Activated CD4-positive, alpha-beta T cell treated with anti-CD3 and anti-CD28 coated beads, Interleukin-10, Interleukin-2, amounts not matched to agents 100 ng/mL and 50 ng/mL, durations not matched to agents 16 hours and 8 hours (primary cell): ENCODE measurements at places on chromosomes 6 and 20.

GRCh38 chr20:42260184-42260583 lies 642.0 kb upstream of the CHD6 start:
- DNase-seq, result no peak

- DNase-seq, result no peak
These were observed 25.0 kb downstream of the SIRPA start for GRCh38 chr20:1920252-1920651.

DNA sequence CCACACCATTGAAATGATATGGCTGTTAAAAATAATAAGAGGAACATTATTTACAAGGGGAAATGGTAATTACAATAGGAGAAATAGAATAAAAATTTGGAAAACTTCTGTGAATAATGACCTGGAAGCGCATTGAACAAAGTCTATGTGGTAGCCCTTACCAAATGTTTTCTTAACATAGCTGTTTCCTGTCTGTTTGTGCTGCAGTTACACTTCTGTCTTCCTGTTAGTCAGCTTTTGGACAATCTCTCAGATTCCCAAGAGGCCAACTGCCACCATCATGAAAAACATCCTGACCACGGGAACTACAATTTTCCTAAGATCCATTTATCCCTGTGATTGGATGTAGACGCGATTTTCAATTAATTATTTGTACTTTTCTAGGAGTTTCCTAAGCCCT lies 754.4 kb upstream of the MARCKS start:
- DNase-seq, result no peak

GRCh38 chr6:84638286-84638685 lies 126.1 kb downstream of the TBX18 start:
- no peak for DNase-seq

DNA sequence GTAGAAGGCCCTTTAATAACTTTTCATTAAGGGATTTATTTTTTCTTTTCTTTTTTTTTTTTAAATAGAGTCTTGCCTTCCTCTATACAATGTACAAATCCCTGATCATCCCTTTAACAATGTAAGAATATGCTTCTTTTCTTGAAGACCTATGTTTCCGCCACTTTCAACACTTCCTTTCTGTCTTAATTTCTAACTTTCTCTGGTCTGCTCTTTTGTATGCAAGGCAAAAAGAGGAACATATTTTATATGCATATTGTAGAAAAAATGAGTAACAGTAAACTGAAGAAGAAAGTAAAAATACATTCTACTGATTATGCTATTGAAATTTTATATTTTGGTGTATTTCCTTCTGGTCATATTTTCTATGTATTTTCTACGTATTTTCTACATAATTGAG lies 484.7 kb downstream of the TFAP2B start:
- DNase-seq, result no peak

DNA sequence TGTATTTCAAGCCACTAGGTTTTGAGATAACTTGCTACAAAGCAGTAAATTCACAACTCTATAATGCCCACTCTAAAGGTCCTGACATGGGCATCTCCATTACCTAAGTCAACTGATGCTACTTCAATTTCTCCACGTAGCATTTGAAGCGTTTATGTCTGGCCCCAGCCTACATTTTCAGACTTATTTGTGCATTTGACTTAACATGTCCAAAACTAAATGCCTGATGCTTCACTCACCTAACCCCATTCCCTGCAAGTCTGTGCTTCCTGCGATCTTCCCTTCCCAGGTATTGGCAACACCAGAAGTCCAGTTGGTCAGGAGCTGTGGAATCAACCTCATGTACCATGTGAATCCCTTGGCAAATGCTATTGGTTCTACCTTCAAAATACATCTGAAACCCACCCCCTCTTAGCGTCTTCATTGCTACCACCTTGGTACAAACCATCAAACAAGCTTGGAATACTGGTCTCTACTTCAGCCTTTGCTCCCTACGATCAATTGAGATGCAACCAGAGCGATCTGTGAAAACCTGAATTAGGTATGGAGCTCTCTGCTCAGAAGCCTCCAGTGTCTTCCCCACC lies 12.8 kb upstream of the ZNFX1 start:
- DNase-seq, result peak; percentile 25

- DNase-seq, result no peak
These were observed 49.8 kb upstream of the STXBP5 start for GRCh38 chr6:147154454-147154853.

DNA sequence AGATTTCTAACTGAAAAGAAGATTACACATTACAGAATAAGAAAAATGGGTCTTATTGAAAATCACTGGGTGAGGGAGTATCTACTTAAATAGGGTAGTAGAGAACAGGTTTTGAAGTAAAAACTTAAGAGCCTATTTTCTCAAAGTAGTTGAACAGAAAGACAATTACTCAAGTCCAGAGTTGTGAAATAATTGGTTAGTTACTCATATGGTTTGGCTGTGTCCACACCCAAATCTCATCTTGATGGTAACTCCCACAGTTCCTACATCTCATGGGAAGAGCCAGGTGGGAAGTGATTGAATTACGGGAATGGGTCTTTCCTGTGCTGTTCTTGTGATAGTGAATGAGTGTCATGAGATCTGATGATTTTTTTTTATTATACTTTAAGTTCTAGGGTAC lies 1035.3 kb upstream of the GJE1 start:
- no peak for DNase-seq

DNA sequence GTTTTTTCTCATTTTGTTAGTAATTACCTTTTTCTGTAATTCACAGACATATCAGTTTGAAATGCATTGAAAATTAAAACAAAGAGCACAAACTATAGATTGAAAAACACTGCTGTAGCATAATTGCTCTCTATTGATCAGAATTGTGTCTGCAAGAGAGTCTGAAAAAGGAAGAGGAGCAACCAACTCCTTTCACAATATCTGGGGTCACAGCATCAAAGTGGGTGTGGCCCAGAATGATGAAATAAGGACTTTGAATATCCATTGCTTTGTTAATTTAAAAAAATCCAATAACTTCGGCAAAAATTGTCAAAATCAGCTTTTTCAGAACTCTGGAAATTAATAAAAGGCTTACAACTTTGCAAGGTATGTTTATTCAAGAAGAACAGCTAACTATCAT lies 99.2 kb downstream of the MYLK4 start:
- DNase-seq, result no peak

- no peak for DNase-seq
These were observed 2.8 kb upstream of the CDSN start for GRCh38 chr6:31122791-31123706.

GRCh38 chr6:40832691-40833090 lies 206.3 kb downstream of the UNC5CL start:
- DNase-seq, result no peak

- DNase-seq, result no peak
These were observed 140.3 kb downstream of the ATXN1 start for GRCh38 chr6:16621002-16621401.

GRCh38 chr6:1659816-1660215 lies 50.1 kb downstream of the FOXC1 start:
- DNase-seq, result no peak

DNA sequence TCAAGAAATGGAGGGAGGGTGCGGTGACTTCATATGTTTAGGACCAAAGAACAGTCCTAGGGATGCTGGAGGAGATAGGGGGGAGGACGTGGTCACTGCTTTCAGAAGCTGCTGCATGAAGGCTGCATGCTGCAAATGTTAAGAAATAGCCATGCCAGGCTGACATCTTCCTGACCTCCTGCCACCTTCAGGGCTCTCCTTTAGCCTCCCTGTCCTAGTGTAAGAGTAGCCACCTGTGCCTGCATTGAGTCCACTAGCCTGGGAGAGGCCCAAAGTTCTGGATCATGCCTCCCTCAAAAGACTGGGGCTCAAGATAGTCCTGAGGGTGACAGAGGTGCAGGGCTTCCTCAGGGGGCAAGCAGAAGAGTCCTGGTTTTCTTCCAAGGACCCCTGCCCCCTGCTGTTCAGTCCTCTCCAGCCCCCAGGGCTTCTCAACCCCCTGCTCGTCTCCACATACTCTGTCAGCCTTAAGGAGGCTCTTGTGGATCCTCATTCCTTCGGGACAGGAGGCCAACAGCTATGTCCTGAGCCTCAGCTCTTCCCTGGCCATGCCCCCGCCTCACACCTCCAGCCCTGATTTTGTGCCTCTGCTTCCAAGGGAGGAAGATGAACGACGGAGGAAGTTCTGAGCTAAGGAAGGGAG lies 96.3 kb downstream of the MRPL14 start:
- no peak for DNase-seq

DNA sequence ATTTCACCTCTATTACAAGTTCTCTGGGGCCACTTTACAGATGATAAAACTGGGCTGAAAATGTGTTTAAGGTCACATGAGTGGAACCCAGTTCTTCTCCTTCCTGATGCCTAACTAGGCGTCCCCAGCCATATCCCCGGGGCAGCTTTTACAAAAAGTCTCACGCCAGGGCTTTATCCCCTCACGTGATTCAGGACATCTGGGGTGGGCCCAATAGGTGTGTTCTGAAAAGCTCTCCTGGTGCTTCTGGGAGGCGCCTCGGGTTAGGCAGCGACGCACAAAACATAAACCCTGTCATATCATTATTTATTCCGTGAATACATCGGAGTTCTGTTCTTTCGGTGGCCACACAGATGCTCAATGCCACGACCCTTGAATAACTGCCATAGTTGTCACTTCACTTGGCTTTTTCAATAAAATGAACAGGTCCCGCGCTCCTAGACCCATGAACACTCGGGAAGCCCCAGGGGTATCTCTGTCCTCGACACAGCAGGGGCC lies 32.1 kb downstream of the SF3B5 start:
- DNase-seq, result peak; percentile 21

- peak; percentile 41 for DNase-seq
These were observed 218.2 kb downstream of the BMP7 start for GRCh38 chr20:57048027-57048869.

DNA sequence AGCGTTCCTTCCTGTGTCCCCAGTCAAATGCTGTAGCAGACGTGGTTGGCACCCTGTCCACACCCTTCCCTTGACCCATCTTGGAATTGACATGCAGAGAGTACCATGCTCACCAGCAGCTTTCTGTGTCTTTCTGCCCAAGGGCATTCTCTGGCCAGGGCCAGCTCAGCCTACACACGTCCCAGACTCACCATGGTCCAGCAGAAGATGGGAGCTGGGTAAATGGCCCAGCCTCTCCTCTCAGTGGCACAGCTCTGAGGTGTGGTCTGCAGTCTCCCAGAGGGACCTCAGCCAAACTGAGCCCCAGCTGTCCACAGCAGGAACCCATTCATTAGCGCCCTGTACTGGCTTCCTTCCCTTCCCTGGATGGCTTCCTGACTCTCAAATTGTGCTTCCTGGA lies 31.1 kb upstream of the BLCAP start:
- no peak for DNase-seq

DNA sequence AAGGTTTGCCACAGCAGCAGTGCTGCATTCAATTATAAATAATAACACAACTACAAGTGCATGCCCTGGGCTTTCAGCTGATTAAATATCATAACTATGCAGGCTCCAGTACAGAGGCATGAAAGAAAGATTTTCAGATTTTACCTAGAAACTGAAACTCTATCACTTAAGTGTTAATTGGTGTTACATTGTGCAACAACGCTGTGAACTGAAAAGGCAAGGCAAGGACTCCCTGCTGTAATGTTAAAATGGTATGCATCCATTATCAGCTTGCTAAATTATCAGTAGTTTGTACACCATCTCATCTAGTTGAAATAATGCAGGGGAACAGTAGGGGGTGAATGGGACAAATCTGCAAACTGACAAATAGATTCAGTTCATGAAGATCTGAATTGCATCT lies 976.7 kb upstream of the MANEA start:
- no peak for DNase-seq

GRCh38 chr6:101458336-101458735 lies 64.8 kb downstream of the GRIK2 start:
- DNase-seq, result no peak

DNA sequence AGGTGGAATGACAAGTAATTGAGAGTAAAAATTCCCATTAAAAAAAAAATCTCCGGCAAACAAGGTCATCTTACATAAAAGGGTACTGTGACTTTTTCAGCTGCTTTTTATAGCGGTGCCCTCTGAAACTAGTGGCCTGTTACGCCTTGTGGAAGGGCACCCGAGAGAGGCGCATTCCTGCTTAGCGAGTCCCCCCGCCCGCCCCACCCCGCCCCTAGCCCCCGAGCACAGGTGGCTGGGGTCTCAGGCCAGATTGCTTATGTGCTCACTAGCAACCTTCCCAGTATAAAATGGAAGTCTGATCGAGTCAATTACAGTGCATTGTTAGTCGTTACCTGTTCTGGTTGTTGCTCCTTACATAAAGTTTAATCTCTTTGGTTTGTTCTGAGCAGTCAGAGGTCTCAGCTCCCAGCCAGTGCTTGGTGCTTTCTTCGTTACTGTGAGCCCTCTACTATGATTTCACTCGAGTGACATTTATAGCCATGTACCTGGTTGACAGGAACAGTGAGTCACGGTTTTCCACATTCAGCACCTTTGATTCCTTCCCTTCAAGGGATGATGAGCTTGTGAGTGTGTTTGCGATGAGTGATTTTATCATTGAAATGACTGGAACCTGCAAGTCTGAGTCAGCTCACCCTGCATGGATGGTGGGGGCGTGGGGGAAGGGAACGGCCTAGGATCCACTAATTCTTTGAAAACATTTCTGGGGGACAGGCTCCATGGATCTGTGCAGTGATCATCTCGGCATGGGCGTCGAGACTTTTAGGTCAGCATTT lies 47.6 kb downstream of the ZDHHC14 start:
- peak; percentile 77 for DNase-seq

DNA sequence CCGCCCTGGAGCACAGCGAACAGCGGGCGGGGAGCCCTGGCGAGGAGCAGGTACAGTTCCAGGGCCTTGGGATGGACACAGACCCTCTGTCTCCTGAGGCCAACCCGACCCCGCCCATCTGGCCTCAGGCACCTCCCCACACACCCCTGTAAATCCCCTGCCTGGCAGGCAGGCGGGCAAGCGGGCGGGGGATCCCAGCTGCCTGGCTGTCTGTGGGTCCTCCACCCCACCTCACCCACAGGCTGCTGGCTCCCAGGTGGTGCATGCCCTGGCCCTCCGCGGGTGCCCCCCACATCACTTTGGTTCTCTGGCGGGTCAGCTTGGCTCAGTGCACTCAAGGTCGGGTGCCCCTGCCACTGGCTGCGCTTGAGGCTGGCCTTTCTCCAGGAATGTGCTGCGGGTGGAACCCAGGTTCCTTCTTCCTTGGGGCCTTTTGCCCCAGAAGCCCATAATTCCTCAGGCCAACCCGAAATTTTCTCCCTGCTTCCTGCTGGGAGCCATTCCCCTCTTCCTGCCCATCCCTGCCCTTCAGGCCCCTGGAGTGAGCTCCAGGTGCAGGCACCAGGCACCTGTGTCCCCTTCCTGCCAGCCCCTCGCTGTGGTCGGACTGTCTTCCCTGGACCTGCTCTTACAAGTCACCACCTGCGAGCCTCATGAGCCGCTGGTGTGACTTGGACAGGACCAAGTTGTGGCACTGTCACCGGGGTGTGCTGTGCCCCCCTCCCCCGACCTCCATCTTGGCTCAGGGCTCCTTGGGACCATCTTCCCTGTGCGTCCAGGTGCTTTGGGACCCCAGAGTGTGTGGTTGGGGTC lies 5.3 kb upstream of the TNFRSF6B start:
- DNase-seq, result no peak

- no peak for DNase-seq
These were observed 296.6 kb upstream of the MANEA start for GRCh38 chr6:95280686-95281273.

GRCh38 chr6:46629691-46630090 lies 22.9 kb downstream of the CYP39A1 start:
- DNase-seq, result no peak

GRCh38 chr20:24943731-24944130 lies 5.3 kb upstream of the CST7 start:
- no peak for DNase-seq
